ENCODE measurements at places on chromosomes 1 and 21.
A peak's percentile ranks its signal among the peaks of the same experiment; 100 is the strongest.

- DNase-seq = no peak
These were observed 13.1 kb upstream of the TMEM61 start for GRCh38 chr1:54967372-54967771.

- no peak for DNase-seq
These were observed 24.8 kb upstream of the NMNAT2 start for GRCh38 chr1:183443011-183443410.

DNA sequence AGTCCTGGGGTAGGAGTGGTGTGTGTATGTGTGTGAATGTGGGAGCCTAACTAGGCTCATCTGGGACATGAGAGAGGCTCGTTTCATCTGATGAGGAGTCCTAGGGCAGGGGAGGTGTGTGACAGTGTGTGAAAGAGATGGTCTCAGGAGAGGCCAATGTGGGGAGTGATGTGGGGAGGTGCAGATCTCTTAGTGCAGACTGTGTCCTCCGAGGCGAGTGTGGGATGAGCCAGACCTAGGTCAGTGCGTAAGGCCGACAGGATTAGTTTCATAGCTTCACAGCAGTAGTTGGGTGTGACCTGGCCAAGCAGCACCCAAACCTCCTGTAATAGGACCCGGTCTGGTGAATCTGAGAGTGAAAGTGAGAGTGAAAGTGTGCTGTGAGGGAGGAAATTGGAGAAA lies 94.7 kb downstream of the LIPI start:
- DNase-seq = no peak

- DNase-seq = no peak
These were observed 199.9 kb upstream of the FMN2 start for GRCh38 chr1:239891621-239892358.

DNA sequence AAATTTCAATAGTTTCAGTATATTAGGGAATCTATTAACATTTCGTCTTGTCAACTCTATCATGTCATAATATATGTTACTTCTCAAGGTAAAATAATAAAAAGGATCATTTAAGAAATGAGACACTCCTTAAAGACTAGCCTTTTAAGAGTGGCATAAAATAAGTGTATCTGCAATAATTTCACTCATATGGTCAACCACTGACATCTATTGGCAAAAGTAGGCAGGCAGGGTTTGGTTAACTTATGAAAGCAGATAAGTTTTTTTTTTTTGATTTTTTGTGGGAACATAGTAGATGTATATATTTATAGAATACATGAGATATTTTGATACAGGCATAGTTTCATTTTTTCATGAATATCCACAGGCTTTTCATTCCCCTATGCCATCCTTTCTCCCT lies 5.5 kb upstream of the RGS21 start:
- no peak for DNase-seq

- no peak for DNase-seq
These were observed 368.0 kb downstream of the PDE4B start for GRCh38 chr1:66160719-66161118.

GRCh38 chr1:178038372-178038771 lies 55.5 kb upstream of the RASAL2 start:
- no peak for DNase-seq

- no peak for DNase-seq
These were observed 116.0 kb downstream of the TTLL7 start for GRCh38 chr1:83882906-83883305.

DNA sequence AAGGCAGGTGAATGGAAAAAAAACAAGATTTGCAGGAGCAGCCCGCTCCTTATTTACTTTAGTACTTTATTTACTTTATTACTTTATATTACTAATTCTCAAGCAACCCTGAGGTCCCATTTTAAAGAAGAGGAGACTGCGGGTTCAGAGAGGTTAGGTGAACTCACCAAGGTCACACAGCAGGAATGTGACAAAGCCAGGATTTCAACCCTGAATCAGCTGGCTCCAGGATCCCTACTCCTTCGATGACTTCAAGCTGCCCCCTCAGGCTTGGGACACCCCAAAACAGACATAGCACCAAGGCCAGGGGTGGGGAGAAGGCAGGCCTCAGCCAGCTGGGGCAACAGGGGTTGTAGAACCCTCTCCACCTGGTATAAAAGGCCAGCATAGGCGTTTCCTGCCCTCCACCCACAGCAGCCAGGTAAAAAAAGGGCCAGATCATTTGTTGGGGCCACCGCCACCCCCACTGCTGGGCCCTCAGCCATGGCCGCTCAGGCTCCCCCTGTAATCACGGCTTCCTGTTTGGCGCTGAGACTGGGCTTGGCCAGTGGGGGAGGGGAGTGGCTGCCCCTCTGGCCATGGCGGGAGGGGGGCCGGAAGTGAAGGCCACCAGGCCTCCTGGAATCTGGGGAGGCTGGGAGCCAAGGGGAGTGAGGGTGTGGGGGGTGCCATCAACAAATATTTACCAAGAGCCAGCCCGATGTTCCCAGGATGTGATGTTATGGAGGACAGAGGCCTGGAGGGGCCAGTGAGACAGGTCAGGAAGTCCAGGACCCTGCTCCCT lies 6.6 kb downstream of the SDC3 start:
- no peak for DNase-seq

- DNase-seq = no peak
These were observed 17.5 kb downstream of the INSRR start for GRCh38 chr1:156841295-156841855.

- DNase-seq = no peak
These were observed 151.4 kb downstream of the CYYR1 start for GRCh38 chr21:26421724-26422123.

DNA sequence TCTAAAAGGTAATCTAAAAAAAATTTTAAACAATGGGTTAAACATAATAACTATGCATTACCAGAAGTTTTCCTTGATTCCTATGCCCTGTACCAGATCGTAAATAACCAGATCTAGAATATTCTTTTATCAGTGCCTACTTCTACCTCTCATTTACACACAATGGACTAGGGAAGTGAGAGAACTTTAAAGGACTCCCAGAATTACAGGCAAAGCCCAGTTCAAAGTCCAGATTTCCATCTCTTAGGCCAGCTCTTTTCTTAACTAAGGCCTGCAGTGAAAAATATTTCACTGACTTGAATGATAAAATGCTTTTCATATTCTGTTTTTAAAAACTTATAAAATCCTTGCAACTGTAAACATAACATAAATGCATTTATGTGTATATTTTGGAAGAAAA lies 32.6 kb downstream of the ESRRG start:
- DNase-seq = no peak

- DNase-seq = no peak
These were observed 118.5 kb upstream of the ADAR start for GRCh38 chr1:154726443-154726842.

GRCh38 chr1:229434641-229435051 lies 752 bp upstream of the ACTA1 start:
- no peak for DNase-seq

- no peak for DNase-seq
These were observed 9.0 kb upstream of the RHBG start for GRCh38 chr1:156359973-156360372.

GRCh38 chr1:211468595-211468994 lies 23.4 kb downstream of the RD3 start:
- peak; percentile 33 for DNase-seq

GRCh38 chr1:36148821-36149236 lies 457 bp downstream of the TRAPPC3 start:
- DNase-seq = no peak

- no peak for DNase-seq
These were observed 46.7 kb upstream of the SSX2IP start for GRCh38 chr1:84736944-84737343.

DNA sequence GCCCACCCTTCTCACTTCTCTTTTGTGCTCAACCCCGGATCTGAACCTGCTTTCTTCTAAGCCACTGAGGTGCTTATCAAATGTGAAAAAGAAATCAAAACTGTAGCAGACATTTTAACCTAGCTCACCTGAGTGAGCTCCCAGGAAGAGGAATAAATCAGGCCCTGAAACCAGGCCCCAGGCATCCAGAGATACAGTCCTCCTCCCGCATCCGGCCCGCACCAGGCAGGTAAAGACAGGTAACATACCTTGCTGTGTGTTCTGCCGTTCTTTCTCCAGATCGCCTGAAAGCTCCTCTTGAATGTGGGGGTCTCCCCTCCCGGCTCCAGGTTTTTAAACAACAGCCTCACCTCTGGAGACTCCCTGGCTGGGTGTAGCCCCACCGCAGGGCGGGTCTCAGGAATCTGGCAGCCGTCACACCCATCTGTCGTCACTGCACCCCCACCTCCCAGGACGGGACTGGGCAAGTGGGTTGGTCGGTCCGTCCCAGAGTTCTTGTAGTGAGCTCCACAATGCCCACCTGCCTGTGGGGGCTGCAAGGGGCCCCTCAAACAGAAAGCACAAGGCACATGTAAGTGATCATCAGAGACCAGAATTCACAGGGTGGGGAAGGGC lies at the start of gene LAMB3:
Gene LAMB3 (minus strand): TSS at position 305 of the 615 bp plus-strand sequence. CDS start 1,481 bp downstream, outside the sequence.
- no peak for DNase-seq

DNA sequence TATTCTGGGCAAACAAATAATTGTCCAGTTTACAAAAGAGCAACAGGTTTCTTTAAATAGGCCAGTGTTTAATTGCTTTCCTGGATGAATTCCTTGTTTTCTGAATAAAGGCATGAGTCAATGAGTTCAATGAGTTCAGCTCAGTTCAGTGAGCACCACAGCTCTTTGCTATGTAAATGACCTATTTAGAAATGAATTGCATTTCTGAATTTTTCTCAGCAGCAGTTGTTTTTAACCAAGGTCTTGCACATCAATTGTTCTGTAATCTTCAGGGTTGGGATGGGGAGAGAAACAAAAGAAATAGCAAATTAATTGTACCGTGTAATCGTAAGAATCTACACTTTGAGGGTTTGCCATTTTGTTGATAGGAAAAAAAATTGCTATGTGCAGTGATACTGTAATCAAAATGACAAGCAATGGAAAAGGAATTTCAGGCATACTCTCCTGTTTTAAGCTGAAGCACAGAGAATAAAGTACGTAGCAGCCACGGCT lies 45.7 kb downstream of the MIS18A start:
- DNase-seq = no peak

DNA sequence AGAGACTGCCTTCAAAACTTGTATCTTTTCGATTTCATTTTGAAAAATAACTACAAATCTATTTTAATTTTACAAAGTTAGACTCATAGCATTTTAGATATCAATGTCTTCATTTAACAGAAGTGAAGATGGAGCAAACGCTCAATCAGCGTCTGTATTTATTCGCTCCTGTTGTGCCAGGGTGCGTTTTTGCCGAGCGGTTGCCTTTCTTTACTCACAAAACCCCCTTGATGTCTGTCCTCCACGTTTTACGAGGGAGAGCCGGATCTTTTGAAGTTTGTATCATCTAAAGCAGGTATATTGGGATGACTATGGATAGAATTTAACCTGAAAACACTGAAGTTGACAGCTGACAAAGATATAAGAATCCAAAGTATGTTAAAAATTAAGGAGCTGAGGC lies 44.6 kb downstream of the MRPL39 start:
- DNase-seq = no peak

DNA sequence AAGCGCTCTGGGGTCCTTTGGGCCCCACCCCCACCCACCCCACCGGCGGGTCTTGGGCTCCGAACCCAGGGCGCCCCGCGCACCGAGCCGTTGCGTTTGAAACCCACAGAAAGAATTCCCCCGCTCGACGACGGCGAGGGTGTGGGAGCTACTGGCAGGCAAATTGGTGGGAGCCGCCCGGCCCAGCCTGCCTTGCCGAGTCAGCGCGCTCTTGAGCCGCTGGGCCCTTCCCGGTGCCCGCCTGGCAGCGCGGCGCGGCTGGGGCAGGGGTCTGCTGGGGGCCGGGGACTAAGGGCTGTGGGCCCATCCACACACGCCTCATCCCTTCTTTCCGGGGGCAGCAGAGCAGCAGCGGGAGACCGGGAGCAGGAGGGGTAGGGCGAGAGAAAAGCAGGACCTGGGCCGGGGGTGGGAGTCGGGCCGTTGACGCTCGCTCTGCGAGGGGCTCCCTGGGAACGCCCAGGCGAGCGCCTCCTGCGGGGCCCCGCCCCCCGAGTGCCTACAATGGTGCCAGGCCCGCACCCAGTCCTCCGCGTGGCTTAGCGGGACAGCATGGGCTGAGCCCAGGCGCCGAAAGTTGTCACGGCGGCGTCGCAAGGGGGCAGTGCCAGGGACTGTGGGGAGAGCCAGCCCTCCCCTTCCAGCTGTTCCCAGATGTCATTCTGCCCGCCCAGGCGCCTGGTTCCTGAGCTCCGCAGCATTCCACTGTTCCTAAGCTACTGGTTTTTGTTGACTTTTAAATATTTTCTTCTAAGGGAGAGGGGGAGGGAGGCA lies at the start of gene C1orf94:
Gene C1orf94 (plus strand): TSS at position 78 of the 774 bp plus-strand sequence. CDS start 883 bp downstream, outside the sequence.
- DNase-seq = no peak

- peak; percentile 59 for DNase-seq
These were observed 18.0 kb downstream of the SERTAD4 start for GRCh38 chr1:210250665-210250997.

- no peak for DNase-seq
These were observed 50.6 kb downstream of the SLC2A1 start for GRCh38 chr1:42908046-42908445.

DNA sequence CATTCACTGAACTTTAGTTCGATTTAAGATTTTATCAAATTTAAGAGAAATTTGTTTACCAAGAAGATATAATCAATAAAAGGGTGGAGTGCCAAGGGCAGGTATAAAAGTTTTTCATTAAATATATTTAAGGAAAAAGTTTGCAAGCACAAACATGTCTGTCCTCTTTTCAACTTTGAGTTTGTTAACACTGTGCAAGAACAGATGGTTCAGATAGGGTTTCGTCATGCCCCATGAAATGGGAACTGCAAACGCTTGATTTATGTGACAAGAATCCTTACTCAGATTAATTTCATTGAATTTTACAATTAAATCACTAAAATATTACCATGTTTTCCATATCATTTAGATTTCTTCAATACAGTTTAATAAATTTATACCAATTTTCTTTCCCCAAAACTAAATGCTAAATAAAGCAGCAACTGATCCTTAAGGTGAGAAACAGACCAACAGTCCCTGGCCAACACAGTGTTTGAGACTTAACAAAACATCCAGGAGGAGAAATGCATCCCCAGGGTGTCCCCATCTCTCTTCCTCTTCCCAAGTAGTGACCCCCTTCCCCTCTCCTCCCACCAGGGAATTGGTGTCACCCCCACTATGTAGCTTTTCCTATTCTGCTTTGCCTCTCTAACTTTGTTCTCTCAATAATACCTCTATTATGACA lies 292.9 kb downstream of the LTN1 start:
- DNase-seq = no peak

GRCh38 chr1:37478451-37478881 lies 4.1 kb downstream of the ZC3H12A start:
- no peak for DNase-seq

GRCh38 chr1:159077120-159077961 lies 775 bp upstream of the AIM2 start:
- DNase-seq = no peak

- no peak for DNase-seq
These were observed 20.9 kb downstream of the RIT1 start for GRCh38 chr1:155890251-155890650.

- DNase-seq = no peak
These were observed 503.8 kb upstream of the PLXNA2 start for GRCh38 chr1:208747979-208748378.

DNA sequence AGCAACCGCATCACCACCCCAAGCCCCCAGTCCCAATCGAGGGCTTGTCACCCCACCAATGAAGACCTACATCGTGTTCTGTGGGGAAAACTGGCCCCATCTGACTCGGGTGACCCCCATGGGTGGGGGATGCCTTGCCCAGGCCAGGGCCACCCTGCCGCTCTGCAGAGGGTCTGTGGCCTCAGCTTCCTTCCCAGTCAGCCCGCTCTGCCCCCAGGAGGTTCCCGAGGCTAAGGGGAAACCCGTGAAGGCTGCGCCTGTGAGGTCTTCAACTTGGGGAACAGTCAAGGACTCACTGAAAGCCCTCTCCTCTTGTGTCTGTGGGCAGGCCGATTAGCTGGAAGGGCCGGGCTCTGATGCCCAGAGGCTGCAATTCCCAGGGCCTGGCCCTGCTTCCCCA lies 2.0 kb downstream of the SRARP start:
- no peak for DNase-seq
